ENCODE measurements at places on chromosomes 6 and 20.

GRCh38 chr20:47305667-47306066 lies 50.8 kb downstream of the ZMYND8 start:
- DNase-seq, result no peak

GRCh38 chr20:20677186-20677585 lies 35.3 kb downstream of the RALGAPA2 start:
- no peak for DNase-seq

GRCh38 chr20:6732001-6732447 lies 35.5 kb upstream of the BMP2 start:
- DNase-seq, result no peak

- DNase-seq, result no peak
Measured at GRCh38 chr6:24613361-24614042, 32.5 kb downstream of the KIAA0319 start.

DNA sequence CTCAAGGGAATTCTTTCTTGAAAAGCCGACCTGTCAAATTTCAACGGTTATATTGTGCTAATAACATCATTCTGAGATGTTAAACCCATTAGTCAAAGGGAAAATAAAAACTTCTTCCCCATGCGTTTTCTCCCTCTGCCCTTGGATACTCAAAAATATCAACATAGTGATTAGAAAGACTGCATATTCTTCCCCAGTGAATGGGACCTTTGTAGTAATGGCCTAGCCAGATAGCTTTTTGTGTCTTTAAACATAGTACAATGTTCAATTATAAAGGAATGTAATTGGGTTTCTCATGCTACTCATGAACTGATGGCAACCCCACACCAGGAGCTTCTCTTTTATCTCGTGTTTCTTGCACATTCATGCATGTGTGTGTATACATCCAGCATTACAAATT lies 69.4 kb downstream of the PHACTR1 start:
- no peak for DNase-seq

DNA sequence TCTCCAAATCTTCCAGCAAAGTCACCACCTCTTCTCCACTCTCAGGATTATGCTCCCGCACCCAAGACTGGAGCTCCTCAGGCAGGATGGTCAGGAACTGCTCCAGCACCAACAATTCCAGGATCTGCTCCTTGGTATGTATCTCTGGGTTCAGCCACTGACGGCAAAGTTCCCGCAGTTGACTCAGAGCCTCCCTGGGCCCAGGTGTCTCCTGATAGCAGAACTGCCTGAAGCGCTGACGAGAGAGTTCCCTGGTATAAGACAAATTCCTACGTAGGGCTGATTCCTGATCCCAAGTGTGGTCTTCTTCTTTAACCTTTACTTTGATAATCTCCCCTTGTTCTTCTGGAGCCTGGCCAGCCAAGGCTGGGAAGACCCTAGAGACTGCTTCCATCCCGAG lies 60.6 kb downstream of the GPX5 start:
- no peak for DNase-seq

GRCh38 chr6:122286512-122286911 lies 112.9 kb upstream of the HSF2 start:
- DNase-seq, result no peak

- no peak for DNase-seq
Measured at GRCh38 chr6:15642276-15642675, 20.6 kb downstream of the DTNBP1 start.

GRCh38 chr6:159259441-159260125 lies 90.4 kb downstream of the FNDC1 start:
- no peak for DNase-seq

DNA sequence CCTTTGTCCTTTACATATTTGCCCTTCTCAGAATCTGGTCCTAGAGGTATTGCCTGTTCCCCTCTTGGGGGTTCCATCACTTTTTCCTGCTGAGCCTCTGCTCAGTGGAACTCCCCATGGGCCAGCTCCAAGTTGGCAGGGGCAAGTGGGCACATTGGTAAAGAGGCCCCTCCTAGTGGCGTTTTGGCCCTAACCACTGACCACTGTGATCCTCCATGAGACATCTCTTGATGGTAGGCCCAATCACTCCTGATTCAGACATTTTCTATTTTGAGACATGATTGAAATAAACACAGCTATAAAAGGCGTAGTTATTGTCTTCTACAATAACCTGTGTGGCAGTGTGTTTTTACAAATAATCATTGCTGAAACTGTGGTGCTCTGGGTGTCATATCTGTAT lies 83.0 kb downstream of the RREB1 start:
- DNase-seq, result no peak

Data from activated T-cell treated with anti-CD3 and anti-CD28 coated beads for 48 hours (primary cell).